ENCODE measurements at places on chromosomes 3 and 15.

DNA sequence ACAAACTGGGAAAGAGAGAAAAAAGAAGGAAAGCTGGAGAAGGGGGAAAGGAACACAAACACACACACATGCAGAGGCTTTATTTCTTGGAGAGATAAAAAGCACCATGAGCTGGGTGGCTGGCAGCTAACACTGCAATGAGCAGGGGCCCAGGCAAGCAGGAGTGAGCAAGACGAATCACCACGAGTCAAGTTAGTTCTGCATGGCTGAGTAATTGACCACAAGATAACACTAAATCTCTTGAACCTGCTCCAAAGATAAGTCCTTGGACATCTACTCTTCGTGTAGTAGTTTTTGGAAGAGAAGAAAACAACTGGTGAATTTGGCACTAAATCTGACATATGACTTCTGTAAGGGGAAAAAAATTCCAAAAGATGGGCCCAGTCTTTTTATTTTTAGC lies 100.9 kb downstream of the MYO5A start:
- H3K4me3 ChIP-seq: peak overlapping the region; percentile 17
- peaks cover 20% of the 10 kb centered on the region for H3K36me3 ChIP-seq
- peak overlapping the region; percentile 47 for H3K27ac ChIP-seq
- peaks cover 22% of the 10 kb centered on the region for H3K4me1 ChIP-seq
- no peaks in the 10 kb centered on the region for H3K27me3 ChIP-seq

DNA sequence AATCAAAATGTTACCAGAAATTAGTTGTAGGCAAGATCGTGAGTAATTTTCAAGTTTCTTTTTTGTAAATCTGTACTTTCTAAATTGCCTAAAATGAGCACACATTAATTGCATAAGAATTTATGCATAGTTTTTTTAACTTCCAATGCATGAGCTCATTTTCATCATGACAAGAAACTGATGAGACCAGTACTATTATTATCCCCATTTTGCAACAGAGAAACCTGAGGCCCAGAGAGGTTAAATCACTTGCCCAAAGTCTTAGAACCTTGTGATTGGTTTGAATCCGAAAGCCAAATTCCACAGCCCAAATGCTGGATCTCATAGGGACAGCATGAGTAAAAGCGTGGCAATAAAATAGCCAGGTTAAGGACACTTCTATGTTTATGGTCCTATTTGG lies 274.7 kb downstream of the ERC2 start:
- no peak overlapping the region for H3K27ac ChIP-seq
- no peaks in the 10 kb centered on the region for H3K36me3 ChIP-seq
- H3K4me3 ChIP-seq: no peak overlapping the region
- no peaks in the 10 kb centered on the region for H3K27me3 ChIP-seq
- DNase-seq: no peak

DNA sequence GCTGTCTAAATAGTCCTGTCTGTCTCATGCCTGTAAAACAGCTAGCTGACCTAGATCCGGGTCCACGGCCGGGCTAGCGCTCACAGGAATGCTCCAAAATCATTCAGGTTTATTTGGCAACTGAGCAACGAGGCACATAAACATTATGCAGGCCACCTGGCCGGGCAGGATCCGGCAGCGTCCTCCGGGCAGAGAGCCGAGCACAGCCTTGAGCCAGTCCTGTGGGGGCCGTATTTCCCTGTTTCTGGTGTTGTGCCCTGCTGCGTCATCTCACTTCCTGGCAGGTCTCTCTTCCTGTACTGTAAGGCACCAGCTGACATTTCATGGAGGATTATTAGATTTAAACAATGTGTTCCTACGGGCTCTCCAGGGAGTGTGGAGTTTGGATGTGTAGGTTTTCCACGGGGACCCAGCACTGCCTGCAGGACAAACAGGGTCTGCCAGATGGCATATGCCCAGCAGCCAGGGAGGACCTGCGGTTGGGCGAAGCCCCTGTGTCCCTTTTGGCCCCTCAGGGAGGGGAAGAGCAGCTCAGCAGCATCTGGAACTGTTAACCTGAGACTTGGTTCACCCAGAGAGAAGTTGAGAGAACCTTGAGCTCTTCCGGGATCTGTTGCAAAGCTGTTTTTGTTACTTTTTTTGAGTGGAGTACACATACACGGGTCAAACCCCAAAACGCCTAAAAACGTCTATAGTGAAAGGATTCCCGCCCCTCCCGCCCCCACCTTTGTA lies 16.6 kb upstream of the LRRK1 start:
- DNase-seq: peak; percentile 69
- no peaks in the 10 kb centered on the region for H3K27me3 ChIP-seq
- H3K36me3 ChIP-seq: no peaks in the 10 kb centered on the region
- peak overlapping the region; percentile 91 for H3K27ac ChIP-seq
- peaks cover 32% of the 10 kb centered on the region for H3K4me1 ChIP-seq

- H3K4me1 ChIP-seq: no peaks in the 10 kb centered on the region
- no peak overlapping the region for H3K27ac ChIP-seq
- DNase-seq: no peak
- no peaks in the 10 kb centered on the region for H3K36me3 ChIP-seq
- peaks cover 2% of the 10 kb centered on the region for H3K27me3 ChIP-seq
Measured at GRCh38 chr3:31804251-31805051, 176.6 kb downstream of the OSBPL10 start.

DNA sequence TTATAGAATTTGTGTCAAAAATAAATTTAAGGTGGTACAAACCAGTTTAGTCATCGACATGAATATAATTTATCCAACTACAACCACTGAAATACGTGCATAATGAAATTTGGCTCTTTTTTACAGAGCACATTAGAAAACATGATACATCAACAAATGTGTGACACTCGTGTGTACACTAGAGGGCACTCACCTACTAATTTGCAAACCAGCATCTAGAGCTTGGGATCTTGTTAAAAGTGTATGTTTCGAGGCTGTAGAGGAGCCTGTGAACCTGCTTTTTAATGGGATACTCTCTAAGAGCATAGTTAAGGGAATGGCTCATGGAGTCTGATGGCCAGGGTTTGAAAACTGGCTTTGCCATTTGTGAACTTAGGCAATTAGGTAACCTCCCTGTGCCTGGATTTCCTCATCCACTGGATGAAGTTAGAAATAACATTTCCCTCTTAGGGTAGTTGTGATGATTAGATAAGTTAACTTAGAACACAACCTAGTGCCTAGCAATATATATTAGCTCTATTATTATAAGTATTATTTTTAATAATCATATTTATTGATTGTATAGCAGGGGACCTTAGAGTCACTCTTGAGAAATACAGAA lies 8.8 kb upstream of the CPOX start:
- no peaks in the 10 kb centered on the region for H3K36me3 ChIP-seq
- no peaks in the 10 kb centered on the region for H3K4me1 ChIP-seq
- H3K27me3 ChIP-seq: peaks cover 6% of the 10 kb centered on the region
- no peak overlapping the region for H3K4me3 ChIP-seq

- H3K4me1 ChIP-seq: peaks cover 41% of the 10 kb centered on the region
- no peak for DNase-seq
- no peak overlapping the region for H3K4me3 ChIP-seq
- H3K27me3 ChIP-seq: no peaks in the 10 kb centered on the region
- no peaks in the 10 kb centered on the region for H3K36me3 ChIP-seq
Measured at GRCh38 chr15:88994286-88994685, 81.1 kb upstream of the MFGE8 start.

GRCh38 chr3:194281766-194282165 lies 69.4 kb downstream of the CPN2 start:
- no peaks in the 10 kb centered on the region for H3K36me3 ChIP-seq
- DNase-seq: no peak
- H3K27me3 ChIP-seq: peaks cover 44% of the 10 kb centered on the region
- no peak overlapping the region for H3K27ac ChIP-seq
- no peaks in the 10 kb centered on the region for H3K4me1 ChIP-seq

DNA sequence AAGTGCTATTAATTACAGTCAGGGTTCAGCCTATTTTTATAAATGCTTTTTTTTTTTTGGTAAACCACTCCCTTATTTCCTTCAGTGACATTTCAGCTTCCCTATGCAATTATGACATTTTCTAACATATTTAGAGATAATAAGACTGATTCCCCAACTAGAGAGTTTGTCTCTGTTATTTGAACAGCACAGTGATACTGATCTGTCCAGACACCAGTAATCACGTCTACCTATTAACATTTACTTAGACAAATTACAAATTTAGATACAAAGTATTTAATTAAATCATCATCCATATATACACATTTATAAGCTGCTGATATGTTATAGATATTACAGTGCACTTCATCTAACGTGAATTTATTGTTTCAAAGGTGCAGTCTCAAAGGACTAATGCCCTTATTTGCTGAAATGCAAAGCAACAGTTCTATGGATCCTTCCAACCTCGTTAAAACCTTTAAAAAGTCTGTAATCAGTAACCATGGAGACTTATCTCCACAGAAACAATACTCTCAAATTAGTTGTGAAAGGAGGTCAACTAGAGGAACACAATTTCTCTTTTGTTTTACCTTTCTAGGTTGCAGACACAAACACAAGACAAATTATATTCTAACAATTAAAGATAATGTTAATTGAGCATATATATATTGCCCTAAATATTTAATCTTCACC lies 1531.1 kb downstream of the SI start:
- no peak overlapping the region for H3K4me3 ChIP-seq
- no peaks in the 10 kb centered on the region for H3K27me3 ChIP-seq
- no peak for DNase-seq
- no peaks in the 10 kb centered on the region for H3K4me1 ChIP-seq
- H3K36me3 ChIP-seq: 0 out of 2 replicates have a peak, but pooled peaks cover 4% of the 10 kb centered on the region

DNA sequence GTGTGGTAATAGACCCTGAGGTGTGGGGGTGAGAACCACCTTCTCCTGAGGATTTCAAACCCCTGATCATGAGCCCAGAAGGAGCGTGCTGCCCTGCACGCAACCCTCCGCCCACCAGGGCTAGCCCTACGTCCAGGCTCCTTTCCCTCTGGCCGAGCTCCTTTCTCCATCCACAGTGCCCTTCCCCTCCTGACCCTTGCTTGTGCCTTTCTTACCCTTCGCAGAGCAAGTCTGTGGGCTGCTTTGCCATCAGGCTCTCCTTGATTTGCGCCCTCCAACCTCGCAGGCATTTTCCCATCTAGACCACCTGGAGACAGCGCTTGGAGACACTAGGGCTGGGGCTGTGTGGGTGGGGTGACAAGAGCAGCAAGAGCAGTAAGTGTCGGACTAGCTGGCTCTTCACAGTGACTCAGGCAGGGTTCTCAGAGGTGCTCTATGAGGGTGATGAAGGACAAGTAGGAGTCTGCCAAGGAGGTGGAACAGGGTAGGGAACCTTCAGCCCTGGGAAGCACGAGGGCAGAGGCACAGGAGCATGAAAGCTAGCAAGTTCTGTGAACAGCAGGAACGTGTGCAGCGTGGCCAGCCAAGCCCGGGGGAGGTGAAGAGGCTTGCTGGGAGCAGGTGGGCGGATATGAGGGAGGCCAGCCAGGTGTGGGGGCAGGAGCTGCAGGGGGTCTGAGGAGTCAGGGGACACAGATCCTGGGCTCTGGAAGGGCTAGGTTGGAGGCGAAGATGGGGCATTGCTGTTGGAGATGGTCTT lies 2.5 kb upstream of the SLC38A3 start:
- 0 out of 2 replicates have a peak, but pooled peaks cover 5% of the 10 kb centered on the region for H3K4me1 ChIP-seq
- DNase-seq: no peak
- H3K4me3 ChIP-seq: no peak overlapping the region
- peaks cover 42% of the 10 kb centered on the region for H3K27me3 ChIP-seq

GRCh38 chr3:143122089-143122430 lies 2.5 kb downstream of the CHST2 start:
- peaks cover 7% of the 10 kb centered on the region for H3K27me3 ChIP-seq
- no peak overlapping the region for H3K27ac ChIP-seq
- no peaks in the 10 kb centered on the region for H3K36me3 ChIP-seq
- no peak for DNase-seq
- H3K4me3 ChIP-seq: no peak overlapping the region

GRCh38 chr3:38738630-38739395 lies 77.2 kb downstream of the SCN10A start:
- H3K4me3 ChIP-seq: no peak overlapping the region
- no peaks in the 10 kb centered on the region for H3K36me3 ChIP-seq
- DNase-seq: peak; percentile 35
- H3K27me3 ChIP-seq: peaks cover 23% of the 10 kb centered on the region

DNA sequence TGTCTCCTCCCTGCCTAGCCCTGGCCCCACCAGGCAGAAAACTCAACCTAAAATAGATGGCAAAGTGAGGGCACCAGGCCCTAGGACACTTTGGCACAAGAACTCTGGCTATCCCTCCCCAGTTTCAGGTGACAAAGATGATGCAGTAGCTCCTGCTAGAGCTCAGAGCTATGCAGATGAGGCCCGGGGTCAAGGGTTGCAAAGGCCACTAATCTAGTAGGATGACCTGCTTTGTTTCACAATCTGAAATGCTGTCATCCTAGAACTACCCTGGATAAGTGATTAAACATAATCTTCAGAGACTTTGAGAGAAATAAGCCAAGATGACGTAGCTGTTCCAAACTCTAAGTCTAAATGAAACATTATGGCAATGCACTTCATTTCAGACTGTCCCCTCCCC lies 24.0 kb upstream of the PIK3R4 start:
- H3K36me3 ChIP-seq: no peaks in the 10 kb centered on the region
- no peak overlapping the region for H3K4me3 ChIP-seq
- peaks cover 2% of the 10 kb centered on the region for H3K27me3 ChIP-seq
- H3K4me1 ChIP-seq: no peaks in the 10 kb centered on the region
- no peak overlapping the region for H3K27ac ChIP-seq

- peak; percentile 30 for DNase-seq
- H3K4me3 ChIP-seq: no peak overlapping the region
- peaks cover 6% of the 10 kb centered on the region for H3K27me3 ChIP-seq
- no peaks in the 10 kb centered on the region for H3K36me3 ChIP-seq
Measured at GRCh38 chr15:73273181-73274002, 95.4 kb downstream of the HCN4 start.

DNA sequence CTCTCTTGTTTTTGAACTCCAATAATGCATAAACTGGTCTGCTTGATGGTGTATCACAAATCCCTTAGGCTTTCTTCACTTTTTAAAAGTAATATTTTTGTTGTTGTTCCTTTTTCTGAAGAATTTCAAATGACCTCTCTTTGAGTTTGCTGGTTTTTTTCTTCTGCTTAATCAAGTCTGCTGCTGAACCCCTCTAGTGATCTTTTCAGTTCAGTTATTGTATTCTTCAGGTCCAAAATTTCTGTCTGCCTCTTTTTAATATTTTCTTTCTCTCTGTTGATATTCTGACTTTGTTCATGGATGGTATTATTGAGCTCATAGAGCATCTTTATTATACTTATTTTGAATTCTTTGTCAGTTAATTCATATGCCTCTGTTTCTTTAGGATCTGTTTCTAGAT lies 21.8 kb upstream of the CEP152 start:
- no peak overlapping the region for H3K4me3 ChIP-seq
- DNase-seq: no peak
- H3K27me3 ChIP-seq: no peaks in the 10 kb centered on the region
- peaks cover 15% of the 10 kb centered on the region for H3K36me3 ChIP-seq

DNA sequence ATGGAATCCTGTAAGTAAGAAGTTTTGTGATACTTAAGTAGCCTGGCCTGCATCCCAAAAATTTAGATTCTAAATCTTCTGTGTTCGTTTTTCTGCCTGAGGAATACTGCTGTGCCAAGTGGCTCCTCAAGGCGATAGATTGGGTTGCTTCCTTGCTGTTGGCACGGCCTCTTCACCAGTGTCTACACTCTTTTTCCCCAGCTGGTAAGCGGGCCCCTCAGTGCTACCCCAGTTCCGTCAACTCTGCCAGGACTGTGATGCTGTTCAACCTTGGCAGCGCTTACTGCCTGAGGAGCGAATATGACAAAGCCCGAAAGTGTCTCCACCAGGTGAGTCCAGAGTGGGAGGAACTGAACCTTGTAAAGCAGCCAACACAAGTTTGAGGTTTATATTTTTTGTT lies 53.3 kb upstream of the TRIM71 start:
- DNase-seq: no peak
- H3K27ac ChIP-seq: no peak overlapping the region
- no peaks in the 10 kb centered on the region for H3K4me1 ChIP-seq
- no peaks in the 10 kb centered on the region for H3K27me3 ChIP-seq
- H3K36me3 ChIP-seq: no peaks in the 10 kb centered on the region
- H3K4me3 ChIP-seq: no peak overlapping the region

- peaks cover 41% of the 10 kb centered on the region for H3K4me1 ChIP-seq
- H3K27ac ChIP-seq: no peak overlapping the region
- DNase-seq: no peak
- no peaks in the 10 kb centered on the region for H3K27me3 ChIP-seq
- H3K4me3 ChIP-seq: no peak overlapping the region
Measured at GRCh38 chr3:37194533-37194932, 20.2 kb upstream of the LRRFIP2 start.
